ENCODE measurements at places on chromosomes 3 and 15.

DNA sequence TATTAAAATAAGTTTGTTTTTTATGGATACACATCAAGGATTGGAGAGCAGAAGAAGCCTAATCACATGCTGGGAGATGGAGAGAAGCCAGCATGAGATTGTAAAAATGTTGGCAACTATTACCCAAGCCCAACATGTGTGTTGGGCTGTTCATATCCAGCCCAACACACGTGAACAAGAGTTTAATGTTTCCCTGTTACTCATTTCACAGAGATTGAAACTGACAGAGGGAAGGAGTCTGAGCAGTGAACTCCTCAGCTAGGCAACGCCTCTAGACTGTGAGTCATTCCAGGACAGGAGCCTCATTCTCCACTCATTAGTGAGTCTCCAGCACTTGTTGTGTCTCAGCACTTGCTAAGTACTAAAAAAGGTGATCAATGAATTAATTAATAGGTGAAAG lies 43.2 kb upstream of the CMSS1 start:
- DNase-seq = no peak

- DNase-seq = no peak
These were observed 109.2 kb downstream of the EPHB1 start for GRCh38 chr3:134904241-134904771.

- DNase-seq = no peak
These were observed 65.9 kb upstream of the PEX5L start for GRCh38 chr3:180102604-180103003.

DNA sequence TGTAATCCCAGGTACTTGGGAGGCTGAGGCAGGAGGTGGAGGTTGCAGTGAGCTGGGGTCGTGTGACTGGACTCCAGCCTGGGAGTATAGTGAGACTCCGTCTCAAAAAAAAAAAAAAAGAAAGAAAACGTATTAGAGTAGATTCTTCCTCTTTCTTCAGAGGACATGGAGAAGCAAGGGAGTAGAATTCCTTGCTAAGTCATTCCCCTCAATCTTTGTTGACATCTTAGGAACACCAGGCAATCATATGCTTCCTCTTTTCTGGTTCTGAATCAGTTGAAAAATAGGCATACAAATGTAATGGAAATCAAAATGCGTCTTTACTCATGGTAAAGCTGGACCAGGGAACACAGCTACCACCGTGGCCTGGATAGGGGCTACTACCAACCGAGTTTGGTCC lies 38.3 kb upstream of the ATOSA start:
- no peak for DNase-seq

GRCh38 chr3:27623085-27623753 lies 98.9 kb downstream of the EOMES start:
- DNase-seq = no peak

GRCh38 chr3:152608696-152609594 lies 226.0 kb upstream of the P2RY1 start:
- DNase-seq = no peak

DNA sequence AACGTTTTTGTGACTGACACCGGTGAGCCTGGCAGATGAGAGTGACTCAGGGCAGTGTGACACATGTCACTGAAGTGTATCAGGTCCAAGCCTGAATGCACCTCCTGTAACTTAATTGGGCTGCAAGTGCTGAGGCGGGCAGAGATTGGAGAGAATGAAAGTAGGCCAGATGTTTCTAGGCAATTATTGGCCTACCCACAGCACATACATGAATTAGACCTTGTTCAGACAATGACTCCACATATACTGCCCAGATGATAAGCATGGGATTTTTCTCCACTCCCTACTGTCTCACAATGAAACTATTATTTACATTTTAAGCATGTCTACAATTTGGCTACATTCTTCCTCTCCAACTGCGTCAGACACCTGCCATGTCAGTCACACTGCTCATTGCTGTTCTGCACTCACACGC lies 187.3 kb upstream of the ZNF385D start:
- DNase-seq = no peak

DNA sequence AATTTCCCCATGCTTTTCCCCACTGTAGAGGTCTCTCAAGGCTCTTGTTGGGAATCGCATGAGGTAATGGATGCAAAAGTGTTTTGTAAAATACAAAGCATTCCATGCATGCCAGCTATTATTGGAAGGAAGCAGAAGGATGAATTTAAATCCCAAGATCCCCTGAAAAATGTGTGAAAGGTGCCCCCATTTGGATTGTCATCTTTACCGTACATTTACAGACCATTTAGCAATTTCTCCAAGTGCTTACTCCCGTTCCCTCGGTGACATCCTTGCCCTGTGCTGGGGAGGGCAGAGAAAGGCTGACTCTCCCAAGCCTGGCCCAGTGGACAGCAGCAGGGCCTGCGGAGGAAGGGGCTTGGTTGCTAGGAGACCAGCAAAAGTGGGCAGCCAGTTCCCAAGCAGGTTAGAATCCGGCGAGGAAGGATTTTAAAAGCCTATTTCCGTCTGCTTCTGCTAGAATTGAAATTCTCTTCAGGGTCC lies 31.1 kb upstream of the NEO1 start:
- no peak for DNase-seq

DNA sequence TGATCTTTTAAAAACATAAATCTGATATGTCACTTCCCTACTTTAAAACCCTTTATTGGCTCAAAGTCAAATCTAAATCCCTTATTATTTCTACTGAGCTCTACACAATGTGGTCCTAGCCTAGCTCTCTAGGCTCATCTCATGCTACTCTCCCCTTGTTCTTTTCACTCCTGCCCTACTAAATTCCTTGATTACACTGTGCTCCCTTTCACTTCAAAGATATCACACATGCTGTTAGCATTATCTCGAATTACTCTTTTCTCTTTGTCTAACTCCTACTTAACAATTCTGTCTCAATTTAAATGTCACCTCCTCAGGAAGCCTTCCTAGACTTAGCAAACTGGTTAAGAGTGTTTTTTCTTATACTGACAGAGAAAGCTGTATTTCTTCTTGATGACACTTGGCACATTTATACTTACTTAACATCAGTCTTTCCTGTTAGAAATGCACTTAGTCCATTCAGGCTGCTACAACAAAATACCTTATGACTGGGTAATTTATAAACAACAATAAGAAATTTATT lies 102.0 kb downstream of the SCAPER start:
- DNase-seq = no peak

DNA sequence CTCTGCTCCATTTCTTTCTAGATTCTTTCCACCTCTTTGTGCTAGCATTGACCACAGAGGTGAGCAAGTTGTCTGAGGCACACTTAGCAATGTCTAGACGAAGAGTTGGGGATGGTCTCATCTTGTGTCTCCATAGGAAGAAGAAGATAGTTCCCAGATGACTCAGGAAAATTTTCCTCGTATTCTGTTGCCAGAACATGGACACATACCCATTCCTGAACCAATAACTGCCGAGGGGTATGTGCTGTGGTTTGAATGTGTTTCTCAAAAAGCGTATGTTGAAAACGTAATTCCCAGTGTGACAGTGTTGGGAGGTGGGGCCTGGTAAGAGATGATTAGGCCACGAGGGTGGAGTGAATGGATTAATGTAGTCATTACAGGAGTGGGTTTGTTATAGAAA lies 107.5 kb upstream of the GALNT15 start:
- no peak for DNase-seq

DNA sequence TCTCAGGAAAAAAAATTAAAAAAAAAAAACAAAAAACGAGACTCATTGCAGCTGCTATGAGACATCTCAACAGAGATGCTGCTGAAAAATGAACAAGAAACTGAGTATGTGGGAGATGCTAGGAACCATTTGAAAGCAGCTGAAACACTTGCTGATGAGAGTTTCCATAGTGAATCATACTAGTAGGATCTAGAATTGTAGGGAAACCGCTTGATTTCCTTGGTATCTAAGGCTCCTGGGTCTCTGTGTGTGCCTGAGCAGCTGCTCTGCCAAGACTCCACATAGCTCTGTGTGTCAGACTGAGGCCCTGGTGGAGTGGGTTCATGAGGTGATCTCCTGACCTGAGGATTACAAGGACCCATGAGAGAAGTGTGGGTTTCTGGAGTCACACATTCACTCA lies 313.4 kb upstream of the NECTIN3 start:
- DNase-seq = no peak

DNA sequence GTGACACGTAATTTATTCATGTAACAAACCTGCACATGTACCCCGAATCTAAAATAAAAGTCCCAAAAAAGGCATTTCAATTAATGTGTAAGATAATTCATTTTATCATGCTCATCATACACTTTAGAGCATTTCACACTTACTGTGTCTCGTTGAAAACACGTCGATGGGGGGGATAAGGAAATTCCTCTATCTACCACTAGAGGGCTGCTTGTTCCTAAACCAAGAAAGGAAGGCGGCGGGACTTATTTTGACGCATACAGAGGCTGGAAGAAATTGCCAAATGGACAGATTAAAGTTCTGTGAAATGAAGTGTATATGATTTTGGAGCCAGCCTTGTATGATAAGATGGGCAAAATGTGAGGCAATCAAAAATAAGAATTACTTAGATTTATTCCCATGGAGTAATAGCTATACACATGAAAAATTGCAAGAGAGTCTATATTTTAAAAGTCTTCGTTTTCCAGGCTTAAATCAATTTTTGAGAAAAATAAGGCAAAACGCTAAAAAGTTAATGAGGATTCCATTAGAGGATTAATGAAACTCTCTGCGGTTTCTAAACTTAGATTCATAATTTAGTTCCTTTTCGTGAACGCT lies 346.8 kb downstream of the CNTN3 start:
- DNase-seq = no peak

GRCh38 chr3:126571078-126571477 lies 12.3 kb upstream of the C3orf22 start:
- no peak for DNase-seq

- no peak for DNase-seq
These were observed 17.6 kb downstream of the CFAP44 start for GRCh38 chr3:113423699-113424098.
